Testis (tissue), 5 donors: ENCODE measurements at places on chromosomes 1 and 21. TPM values are rescaled to one million over a fixed set of nuclear protein-coding genes. Genes with fewer than 3 reads are reported as not detected.

DNA sequence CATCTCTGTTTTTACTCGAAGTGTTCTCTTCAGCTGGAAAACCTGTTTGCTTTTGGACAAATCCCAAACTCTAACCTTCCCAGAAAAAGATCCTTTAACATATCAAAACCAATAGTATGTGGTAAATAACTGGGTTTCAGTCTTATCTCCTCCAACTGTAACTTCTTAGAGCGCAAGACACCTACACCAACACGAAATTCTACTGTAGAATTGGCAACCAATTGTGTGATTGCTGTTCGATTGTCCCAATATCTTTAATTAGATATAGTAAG lies 5.8 kb upstream of the MPZL1 start:
- H3K4me1 ChIP-seq: peaks cover 2% of the 10 kb centered on the region
- H3K36me3 ChIP-seq: no peaks in the 10 kb centered on the region
- DNase-seq: no peak
- peak overlapping the region; percentile 77 for H3K4me3 ChIP-seq

The TMEM52 gene
- 143 TPM for total RNA-seq

DNA sequence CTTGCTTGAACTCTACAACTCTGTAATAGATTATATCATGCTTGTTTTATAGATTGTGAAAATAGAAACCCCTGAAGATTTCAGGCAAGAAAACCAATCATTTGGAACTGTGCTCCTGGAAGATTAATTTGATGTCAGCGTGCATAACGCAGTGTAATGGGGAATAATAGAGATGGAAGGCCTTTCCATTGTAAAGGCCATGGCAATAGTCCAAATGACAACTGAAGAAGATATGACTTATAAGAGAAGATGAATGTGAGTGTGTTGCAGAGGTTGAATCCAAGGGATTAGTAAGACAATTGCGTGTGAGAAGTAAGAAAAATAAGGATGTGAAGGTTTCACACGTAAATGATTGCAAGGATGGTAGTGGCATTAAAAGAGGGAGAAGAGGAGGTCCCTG lies 285.0 kb downstream of the DUSP10 start:
- H3K4me1 ChIP-seq: no peaks in the 10 kb centered on the region
- no peaks in the 10 kb centered on the region for H3K27me3 ChIP-seq
- no peak for DNase-seq
- no peak overlapping the region for H3K27ac ChIP-seq
- H3K36me3 ChIP-seq: no peaks in the 10 kb centered on the region

GRCh38 chr1:180927841-180928240 lies 15.1 kb downstream of the KIAA1614 start:
- H3K4me3 ChIP-seq: no peak overlapping the region
- peaks cover 37% of the 10 kb centered on the region for H3K4me1 ChIP-seq
- no peaks in the 10 kb centered on the region for H3K27me3 ChIP-seq

DNA sequence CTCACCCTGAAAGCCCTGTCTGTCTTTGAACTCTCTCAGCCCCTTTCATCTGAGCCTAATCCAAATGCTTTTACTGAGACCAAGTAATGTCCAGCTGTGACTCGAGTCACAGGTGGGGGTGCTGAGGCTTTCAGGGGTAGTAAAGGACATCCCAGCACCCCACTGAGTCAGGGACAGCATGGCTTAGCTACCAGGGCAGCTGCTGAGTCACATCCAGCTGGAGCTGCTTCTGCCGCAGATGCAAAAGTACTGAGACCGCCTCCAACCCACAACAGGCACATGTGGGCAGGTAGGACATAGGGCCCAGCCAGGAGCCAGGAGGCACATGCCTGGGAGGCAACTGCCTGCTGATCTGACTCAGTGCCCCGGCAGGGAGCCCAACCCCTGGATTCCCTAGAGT lies 6.7 kb upstream of the VSIG8 start:
- no peaks in the 10 kb centered on the region for H3K36me3 ChIP-seq
- peaks cover 5% of the 10 kb centered on the region for H3K4me1 ChIP-seq
- H3K27ac ChIP-seq: no peak overlapping the region
- H3K4me3 ChIP-seq: no peak overlapping the region
- DNase-seq: no peak

DNA sequence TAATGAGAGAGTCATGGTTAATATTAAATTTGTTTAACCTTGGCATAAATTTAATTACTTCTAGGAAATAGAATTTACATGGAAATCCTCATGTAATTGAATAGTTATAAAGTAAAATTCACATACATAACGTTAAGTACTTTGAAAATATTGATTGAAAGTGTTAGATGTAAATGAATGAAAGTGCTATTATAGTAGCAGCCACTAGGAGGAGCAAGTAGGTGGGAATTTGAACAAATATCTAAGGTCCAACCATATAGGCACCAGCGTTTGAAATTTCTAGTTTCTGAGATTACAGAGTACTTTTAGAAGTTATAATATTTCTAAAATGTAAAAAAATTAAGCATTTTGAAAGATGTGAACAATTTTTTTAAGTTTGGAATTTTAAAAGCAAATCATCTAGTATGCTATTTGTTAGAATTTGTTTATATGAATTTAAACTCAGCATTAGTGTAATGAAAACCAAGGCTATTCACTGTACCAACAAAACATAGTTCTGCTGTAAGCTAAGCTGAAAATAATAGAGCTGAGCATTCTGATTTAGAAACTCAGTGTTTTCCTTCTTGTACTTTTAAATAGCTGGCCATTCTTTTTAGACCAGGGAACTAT lies 3.3 kb downstream of the B3GALT2 start:
- H3K27ac ChIP-seq: peak overlapping the region; percentile 12
- H3K4me3 ChIP-seq: peak overlapping the region; percentile 36
- no peaks in the 10 kb centered on the region for H3K27me3 ChIP-seq
- no peaks in the 10 kb centered on the region for H3K4me1 ChIP-seq
- no peak for DNase-seq

DNA sequence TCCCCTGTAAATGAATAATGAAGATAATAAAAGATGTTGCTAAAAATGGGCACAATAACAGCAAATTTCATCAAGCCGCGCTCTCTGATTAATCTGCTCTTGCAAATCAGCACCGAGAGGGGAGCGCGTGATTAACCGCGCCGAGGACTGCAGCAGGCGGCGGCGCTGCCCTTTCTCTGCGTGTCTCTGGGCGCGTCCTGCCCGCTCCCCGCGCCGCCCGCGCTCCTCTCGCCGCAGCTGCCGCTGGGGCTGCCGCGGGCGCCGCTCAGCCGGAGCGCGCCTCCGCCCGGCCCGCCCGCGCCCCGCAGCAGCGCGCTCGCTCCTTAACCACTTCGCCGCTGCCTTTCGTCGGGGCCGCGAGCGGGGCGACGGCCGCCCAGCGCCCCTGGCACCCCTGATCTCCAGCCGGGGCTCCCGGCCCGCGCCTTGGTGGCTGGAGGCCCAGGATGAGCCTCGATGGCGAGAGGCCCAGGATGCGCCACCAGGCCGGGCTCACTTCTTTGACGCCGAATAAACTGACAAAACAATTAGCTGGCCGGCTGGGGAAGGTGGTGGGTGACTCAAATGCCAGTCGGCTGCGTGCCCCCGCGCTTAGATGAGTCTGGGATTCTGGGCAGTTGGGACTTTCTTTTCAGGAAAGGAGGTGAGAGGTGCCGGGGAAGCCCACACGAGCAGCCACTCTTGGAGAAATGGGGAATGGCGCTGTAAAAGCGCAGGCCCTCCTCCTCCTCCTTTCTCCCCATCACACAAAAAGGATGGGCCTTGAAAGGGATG lies 221.4 kb upstream of the PKN2 start:
- peak overlapping the region; percentile 62 for H3K4me3 ChIP-seq
- peak overlapping the region; percentile 81 for H3K27ac ChIP-seq
- no peaks in the 10 kb centered on the region for H3K4me1 ChIP-seq
- no peaks in the 10 kb centered on the region for H3K36me3 ChIP-seq
- no peaks in the 10 kb centered on the region for H3K27me3 ChIP-seq

The ZNF669 gene
- total RNA-seq: 10.6 TPM

GRCh38 chr1:182297335-182297734 lies 94.3 kb downstream of the GLUL start:
- H3K36me3 ChIP-seq: no peaks in the 10 kb centered on the region
- H3K27me3 ChIP-seq: no peaks in the 10 kb centered on the region
- no peak for DNase-seq
- no peak overlapping the region for H3K4me3 ChIP-seq

DNA sequence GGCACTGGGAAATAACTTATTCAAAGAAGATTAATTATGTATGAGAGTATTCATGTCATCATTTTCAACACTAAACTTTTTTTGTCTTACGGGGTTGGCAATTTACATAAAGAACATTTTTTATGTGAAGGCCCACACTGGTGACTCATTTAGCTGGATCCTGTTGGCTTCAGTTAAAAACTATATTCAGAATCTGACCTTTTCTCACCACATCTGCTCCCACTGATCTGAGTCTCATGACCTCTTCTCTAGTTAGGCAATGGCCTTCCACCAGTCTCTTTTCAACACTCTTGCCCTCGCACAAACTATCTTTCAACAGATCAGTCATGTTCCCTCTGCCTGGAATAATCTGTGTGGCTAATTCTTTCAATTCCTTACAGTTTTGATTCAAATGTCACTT lies 53.4 kb downstream of the TMPRSS15 start:
- H3K27me3 ChIP-seq: no peaks in the 10 kb centered on the region
- no peak overlapping the region for H3K27ac ChIP-seq
- H3K4me3 ChIP-seq: no peak overlapping the region
- no peak for DNase-seq
- H3K36me3 ChIP-seq: no peaks in the 10 kb centered on the region
- no peaks in the 10 kb centered on the region for H3K4me1 ChIP-seq

- H3K4me3 ChIP-seq: no peak overlapping the region
- DNase-seq: no peak
- no peak overlapping the region for H3K27ac ChIP-seq
- H3K4me1 ChIP-seq: peaks cover 11% of the 10 kb centered on the region
- H3K36me3 ChIP-seq: no peaks in the 10 kb centered on the region
- no peaks in the 10 kb centered on the region for H3K27me3 ChIP-seq
These were observed 42.2 kb downstream of the ILDR2 start for GRCh38 chr1:166933140-166933539.

DNA sequence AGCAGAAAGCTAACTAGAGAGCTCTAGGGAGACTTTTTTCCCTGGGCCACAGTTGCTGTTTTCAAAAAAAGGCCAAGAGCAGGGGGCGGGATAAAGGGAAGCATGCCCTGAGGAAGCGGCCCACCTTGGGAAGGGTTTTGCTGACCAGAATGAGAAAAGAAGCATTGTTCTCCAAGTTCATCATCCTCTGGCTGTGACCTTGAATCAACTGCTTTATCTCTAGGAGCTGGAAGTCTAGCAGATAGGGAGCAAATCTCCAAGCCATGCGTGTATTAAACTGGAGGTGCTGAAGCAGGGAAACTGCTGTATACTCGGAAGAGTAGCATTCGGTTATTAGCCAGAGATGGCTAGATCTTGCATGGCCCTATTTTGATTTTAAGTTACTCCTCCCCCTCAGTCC lies 64.8 kb downstream of the ATP2B4 start:
- DNase-seq: peak; percentile 81
- no peaks in the 10 kb centered on the region for H3K36me3 ChIP-seq
- H3K27me3 ChIP-seq: no peaks in the 10 kb centered on the region
- H3K27ac ChIP-seq: peak overlapping the region; percentile 12
- no peak overlapping the region for H3K4me3 ChIP-seq

The HDGF gene
- total RNA-seq: 78.2 TPM

DNA sequence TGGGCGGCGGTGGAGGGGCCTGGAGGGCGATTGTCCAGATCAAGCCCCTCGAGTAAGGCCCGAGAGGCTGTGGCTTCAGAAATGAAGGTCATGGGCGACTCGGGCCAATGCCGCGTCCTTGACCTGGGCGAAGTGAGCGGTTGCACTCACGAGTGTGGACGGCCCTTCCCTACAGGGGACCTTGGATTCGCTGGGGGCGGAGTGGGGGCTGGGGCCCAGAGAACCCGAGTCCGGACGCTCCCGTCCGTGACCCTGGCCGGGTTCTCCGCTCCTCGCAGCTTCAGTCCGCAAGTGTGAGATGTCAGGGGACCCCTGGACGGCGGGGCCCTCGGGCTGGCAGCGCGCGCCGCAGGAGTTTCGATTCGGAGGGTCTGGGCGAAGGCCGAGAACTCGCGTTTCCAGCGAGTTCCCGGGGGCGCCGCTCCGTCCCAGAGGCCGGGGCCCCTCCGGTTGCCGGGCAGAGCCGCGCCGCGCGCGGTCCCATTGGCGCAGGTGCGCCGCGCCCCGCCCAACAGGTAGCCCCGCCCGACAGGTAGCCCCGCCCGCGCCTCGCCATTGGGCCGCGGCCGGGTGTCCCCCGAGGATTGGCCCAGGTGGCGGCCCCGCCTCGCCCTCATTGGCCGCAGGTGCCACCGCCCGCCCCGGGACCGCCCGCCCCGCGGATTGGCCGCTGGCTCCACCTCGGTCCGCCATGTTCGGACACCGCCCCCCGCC lies at the start of gene PRKCZ:
PRKCZ (plus strand) TSS at position 694 of the 714 bp plus-strand sequence. CDS start 220 bp downstream, outside the sequence.
- H3K36me3 ChIP-seq: no peaks in the 10 kb centered on the region
- peak within 1 kb of the TSS; percentile 65 for H3K4me3 ChIP-seq
- DNase-seq: peak; percentile 92
- H3K27me3 ChIP-seq: no peaks in the 10 kb centered on the region
- peaks cover 8% of the 10 kb centered on the region for H3K4me1 ChIP-seq

The OR2G6 gene
- not detected for total RNA-seq

The HSD3B1 gene
- total RNA-seq: 0.24 TPM

- peaks cover 10% of the 10 kb centered on the region for H3K4me1 ChIP-seq
- H3K4me3 ChIP-seq: peak overlapping the region; percentile 43
- no peak for DNase-seq
- no peaks in the 10 kb centered on the region for H3K36me3 ChIP-seq
These were observed 55.8 kb upstream of the BOLA1 start for GRCh38 chr1:149843431-149844041.

GRCh38 chr1:173717238-173717637 lies 2.5 kb downstream of the KLHL20 start:
- H3K4me3 ChIP-seq: no peak overlapping the region
- H3K36me3 ChIP-seq: no peaks in the 10 kb centered on the region
- no peak overlapping the region for H3K27ac ChIP-seq
- no peaks in the 10 kb centered on the region for H3K27me3 ChIP-seq
- DNase-seq: no peak
- H3K4me1 ChIP-seq: peaks cover 6% of the 10 kb centered on the region

DNA sequence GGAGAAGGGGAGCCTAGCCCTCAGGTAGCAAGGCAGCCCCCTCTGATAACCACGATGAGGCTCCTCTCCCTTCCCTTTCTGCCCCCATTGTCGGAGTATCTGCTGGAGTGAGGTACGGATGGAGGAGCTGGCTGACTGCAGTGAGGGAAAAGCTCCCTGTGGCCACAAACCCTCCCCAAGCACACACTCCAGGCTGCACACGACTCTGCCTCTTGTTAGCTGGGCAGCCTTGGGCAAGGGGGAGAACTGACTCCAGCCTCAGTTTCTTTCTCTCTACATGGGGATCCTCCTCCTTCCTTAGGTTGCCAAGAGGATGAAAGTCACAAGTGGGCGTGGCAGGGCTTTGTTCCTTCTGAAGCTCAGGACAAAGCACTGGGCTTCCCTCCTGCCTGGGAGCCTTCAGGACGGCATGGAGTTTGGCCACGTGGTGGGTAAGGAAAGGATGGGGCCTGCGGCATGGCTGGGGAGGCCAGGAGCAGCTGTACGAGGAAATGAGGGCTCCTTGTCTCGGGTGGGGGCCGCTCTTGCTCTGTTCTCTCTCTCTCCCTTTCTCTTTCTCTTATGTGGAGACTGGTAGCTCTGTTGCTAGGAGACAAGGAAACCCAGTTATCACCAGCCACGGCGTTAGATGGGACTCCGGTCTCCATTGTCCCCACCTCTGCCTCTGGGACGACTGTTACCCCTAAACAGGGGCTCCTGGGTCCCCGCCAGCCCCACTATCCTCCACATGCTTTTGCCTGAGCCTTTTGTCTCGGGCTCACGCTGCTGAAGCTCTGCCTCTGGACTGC lies 39.7 kb downstream of the LRP8 start:
- no peak overlapping the region for H3K27ac ChIP-seq
- no peak for DNase-seq
- no peaks in the 10 kb centered on the region for H3K36me3 ChIP-seq
